HTR-8/SVneo (cell line): ENCODE measurements at places on chromosomes 5 and 9.

DNA sequence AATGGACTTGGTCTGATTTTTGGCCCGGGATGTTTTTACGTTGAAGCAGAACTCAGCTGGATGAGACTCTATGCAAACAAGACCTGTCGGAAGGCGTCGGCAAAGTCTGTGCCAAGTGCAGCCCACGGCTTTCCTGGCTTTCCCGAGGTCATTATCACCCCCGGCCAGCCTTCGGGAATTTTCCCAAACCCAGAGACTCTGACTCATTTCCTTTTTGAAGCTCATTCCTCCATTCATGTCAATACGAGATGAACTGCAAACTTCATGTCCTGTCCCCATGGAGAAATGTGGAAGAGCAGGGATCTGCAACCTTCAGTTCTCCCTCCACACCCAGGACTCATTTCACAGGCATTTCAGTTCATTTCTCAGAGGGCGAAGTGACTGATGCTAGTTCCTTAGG lies 95.3 kb downstream of the IRX2 start:
- DNase-seq: no peak

DNA sequence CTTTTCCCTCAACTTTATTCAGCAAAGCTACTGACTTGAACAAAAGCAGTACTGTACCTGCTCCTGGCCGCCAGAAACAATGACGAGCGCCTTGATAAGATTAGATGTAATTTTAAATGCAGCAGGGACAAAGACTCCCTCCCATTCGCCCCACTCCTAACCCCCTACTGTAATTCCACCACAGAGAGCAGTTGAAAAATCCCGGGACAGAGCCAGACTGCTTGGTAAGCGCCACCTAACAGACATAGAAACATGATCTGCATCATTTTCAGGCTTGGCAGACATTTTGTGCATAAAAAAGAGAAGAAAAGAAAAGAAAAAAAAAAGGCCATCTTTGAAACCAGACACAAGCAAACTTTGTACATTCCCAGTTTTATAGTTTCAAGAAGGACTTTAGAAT lies 81.9 kb downstream of the ISL1 start:
- no peak for DNase-seq

DNA sequence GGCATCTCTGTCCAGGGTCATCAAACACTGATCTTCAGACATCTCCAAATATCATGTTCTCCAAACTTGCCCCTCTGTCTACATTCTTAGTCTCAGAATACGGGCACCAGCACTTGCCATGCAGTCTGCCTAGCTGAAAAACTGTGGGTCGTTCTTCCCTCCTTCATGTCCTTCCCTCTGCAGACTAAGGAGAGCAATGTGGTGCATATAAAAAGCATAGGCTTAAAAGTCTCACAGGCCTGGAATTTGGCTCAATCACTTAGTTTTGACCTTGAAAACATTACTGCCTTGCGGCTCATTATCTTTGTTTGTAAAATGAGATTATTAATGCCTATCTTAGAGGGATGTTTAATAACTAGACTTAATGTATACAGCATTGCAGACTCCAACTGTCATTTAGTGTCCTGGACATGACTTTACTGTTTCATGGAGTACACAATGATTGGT lies 362.8 kb downstream of the NPR3 start:
- no peak for DNase-seq

GRCh38 chr5:13898569-13898968 lies 45.9 kb downstream of the DNAH5 start:
- no peak for DNase-seq

GRCh38 chr9:13189362-13189761 lies 90.1 kb downstream of the MPDZ start:
- no peak for DNase-seq

GRCh38 chr5:74651710-74652109 lies 11.2 kb upstream of the ENC1 start:
- DNase-seq: no peak

DNA sequence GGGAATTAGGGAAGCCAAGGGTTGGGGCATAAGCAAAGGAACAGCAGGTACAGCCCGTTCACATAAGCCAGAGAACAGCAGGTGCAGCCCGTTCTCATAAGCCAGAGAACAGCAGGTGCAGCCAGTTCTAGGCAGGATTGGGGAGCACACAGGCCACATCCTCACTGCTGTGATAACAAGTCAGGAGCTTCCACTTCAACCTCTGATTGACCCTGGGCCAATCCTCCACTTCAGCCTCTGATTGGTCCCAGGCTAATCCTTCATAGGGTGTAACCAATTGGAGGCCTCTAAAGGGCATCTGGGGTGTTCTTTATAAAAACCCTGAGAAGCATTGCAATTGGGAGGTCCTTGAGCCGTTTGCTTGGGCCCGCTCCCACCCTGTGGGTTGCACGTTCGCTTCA lies 27.5 kb downstream of the CEL start:
- no peak for DNase-seq

GRCh38 chr5:66814146-66814991 lies 218.2 kb downstream of the MAST4 start:
- DNase-seq: peak; percentile 22

GRCh38 chr5:56816546-56817081 lies 1.3 kb downstream of the MAP3K1 start:
- no peak for DNase-seq

DNA sequence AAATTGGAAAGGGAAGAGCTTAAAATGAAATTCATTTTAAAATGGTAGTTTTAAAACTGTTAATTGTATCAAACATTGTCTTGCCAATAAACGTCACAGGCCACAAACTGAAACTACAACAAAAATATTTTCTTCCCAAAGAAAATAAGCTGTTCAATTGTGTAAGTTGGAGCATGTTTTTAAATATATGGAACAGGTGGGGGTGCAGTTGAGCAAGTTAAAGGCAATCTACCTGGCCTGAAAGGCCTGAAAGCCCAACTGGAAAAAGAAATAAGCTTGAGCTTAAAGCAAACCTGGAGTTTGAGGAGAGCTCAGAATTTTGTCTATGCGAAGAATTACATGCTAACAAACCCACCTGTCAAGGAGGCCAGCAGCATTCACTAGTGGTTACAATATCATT lies 439.5 kb downstream of the ACTL7B start:
- no peak for DNase-seq
